NB4 (cell line): ENCODE measurements at places on chromosomes 7 and 10.
A peak's percentile ranks its signal among the peaks of the same experiment; 100 is the strongest.

DNA sequence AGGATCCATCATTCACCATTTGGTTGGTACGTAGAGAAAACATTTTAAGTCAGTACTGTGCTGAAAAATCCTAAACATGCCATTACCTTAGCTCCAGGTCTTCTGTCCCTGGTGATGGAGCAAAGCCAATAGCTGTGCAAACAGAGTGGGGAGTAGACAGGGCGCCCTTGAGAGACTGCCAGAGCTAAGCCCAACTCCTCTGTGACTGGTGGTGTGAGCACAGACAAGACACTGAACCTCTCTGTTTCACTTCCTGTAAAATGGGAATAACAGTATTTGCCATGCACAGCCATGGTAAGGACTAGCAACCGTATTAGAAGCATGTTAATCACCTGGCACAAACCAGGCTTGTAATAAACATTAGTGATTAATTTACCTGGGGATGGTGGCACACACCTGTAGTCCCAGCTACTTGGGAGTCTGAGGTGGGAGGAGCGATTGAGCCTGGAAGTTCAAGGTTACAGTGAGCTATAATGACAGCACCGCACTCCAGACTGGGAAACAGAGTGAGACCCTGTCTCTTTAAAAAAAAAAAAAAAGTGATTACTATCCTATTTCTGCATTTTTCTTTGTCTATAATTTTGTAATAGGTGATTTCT, 28.7 kb downstream of the LYZL1 start:
- DNase-seq: no peak

DNA sequence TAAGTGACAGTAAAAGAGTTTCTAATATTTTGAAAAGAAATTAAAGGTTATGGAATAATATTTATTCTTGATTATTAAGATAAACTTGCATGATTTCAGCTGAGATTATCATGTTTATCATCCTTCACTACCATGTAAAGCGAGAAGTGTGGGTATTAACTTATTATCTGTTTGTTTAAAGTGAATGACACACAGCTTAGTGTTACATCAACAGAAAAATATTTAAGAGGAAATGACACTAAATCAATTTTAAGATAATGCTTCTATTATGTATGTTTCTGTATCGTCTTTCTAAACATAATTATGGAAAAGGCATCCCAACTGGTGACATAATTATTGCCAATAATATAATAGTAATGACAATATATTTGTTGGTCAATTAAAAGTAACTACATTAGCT, 213.1 kb downstream of the PCDH15 start:
- DNase-seq: no peak

DNA sequence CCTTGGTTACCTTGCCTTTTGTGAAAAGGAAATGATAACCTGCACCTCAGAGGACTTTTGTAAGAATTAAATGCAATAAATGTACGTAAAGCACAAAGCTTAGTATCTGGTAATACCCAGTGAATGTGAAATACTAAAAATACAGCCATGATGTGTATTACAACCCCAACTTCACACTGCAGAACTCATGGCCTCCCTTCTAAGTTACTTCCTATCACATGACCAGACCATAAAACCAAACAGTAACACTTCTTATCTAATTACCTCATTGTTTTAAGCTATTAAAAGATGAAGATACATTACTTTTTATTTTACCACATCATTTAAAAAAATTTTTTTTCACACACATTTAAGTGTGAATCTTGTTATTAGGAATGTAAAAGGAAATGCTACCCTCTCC, 29.0 kb downstream of the VPS41 start:
- DNase-seq: no peak

DNA sequence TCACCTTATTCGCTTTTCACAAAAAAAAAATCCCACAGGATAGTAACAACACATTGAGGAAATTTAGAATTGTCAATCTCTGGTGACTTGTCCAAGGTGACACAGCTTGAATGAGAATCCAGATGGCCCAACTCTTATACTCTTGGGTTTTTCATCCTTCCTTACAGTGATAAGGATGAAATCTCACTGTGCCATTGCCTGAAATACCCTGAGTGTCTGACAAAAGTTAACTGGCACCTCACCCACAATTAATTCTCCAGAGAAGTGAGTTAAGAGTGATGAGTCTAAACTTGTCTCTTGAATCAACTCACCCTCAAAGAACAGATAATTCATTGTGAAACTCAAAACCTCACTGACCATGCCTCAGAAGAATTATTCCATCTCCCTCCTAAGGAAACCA, 18.9 kb downstream of the CHRM2 start:
- DNase-seq: no peak

DNA sequence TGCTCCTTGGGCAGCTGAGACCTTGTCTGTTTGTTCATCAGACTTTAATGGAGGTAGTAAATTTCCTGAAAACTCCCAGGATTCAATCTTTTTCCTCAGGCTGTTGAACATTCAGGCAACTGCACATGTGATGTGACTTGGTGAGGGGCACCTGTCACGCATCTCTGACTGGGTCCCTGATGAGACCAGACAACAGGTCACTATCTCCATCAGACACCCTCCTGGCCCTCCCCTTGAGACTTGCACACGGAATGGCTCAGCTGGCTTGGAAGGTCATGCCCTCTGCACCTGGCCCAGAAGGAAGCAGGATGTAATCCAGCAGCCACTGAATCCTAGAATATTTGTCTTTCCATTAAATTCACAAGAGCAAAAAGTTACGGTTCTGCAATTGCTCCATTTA, 15.9 kb downstream of the AQP1 start:
- no peak for DNase-seq

- DNase-seq: peak; percentile 18
Measured at GRCh38 chr7:40758590-40758989, 623.8 kb downstream of the SUGCT start.

GRCh38 chr10:11683529-11684320, 58.5 kb upstream of the ECHDC3 start:
- no peak for DNase-seq

- DNase-seq: no peak
Measured at GRCh38 chr10:77520995-77521394, 116.6 kb downstream of the KCNMA1 start.

DNA sequence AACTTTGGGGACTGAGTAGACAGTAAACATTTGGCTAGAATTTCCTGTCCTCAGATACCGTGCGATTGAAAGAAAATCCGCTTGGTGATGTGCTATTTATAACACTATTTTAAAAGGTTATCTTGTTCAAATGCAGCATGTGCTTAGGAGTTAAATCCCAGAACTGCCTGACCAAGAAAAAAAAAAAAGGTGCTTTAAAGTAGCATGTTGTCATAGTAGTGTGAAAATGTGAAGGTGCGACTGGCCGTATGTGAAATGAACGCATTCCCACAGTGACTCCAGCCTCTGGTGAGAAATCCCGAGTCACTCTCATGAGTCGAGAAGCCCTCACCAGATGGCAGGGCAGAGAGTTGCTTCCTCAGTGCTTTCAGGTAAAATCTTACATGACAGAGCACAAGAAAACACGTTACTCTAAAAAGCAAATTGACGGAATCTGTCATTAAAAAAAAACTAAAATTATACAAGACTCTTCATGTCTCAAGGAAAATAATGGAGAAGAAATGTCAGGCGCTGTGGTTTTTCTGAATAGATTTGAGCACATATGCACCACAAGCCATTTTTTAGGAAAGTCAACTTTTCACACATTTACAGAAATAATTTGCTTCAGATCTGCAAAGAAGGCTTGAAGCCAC, 18.4 kb upstream of the KLF6 start:
- peak; percentile 49 for DNase-seq

DNA sequence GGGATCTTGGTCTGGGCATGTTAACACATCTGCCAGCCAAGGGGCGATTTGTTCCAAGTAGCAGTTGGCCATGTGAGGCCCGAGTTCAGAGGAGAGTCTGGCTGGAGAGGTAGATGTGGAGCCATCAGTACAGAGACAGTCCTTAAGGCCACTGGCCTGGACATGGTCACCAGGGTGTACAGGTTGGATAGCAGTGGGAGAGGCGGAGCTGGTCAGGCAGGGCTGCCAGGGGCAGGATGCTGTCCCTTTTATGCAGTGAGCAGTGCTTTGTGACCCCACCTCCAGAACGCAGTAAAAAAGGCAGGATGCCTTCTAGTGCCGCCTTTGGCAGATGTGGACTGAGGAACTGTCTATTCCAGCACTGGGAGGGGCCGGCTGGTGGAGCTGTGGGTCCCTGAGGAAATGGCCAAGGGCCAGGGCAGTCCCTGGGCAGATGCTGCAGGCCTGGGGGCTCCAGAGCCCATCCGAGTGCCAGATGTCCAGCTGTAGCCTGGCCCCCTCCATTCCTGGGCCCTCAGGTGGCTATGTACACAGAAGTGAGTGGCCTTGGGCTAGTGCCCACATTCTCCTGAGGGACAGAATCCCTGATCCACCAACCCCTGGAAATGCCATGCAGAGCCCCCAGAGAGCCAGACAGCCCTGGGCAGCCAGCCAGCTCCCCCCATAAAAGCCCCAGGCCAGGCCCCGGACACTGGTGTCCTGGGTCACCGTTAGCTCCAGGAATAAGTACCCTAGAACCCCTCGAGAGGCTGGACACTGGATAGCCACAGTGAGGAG, 17.2 kb upstream of the MYL7 start:
- no peak for DNase-seq

DNA sequence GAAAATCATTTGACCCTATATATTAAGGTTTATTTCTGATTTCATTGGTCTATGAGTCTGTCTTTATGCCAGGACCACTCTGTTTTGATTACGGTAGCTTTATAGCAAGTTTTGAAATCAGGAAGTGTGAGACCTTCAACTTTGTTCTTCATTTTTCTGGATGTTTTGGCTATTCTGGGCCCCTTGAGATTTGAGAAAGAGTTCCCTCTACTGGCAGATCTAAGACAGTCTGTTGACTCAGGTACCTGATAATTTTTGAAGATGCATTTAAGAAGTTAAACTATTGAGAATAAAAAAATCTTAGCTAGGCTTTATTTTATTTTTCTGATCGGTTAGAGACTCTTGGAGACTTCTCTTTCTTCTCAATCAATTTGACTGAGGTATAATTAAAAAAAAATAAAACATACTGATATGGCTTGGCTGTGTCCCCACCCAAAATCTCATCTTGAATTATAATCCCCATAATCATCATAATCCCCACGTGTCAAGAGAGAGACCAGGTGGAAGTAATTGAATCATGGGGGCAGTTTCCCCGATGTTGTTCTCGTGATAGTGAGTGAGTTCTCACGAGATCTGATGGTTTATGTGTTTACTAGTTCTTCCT, 209.2 kb downstream of the SNX10 start:
- DNase-seq: peak; percentile 83

DNA sequence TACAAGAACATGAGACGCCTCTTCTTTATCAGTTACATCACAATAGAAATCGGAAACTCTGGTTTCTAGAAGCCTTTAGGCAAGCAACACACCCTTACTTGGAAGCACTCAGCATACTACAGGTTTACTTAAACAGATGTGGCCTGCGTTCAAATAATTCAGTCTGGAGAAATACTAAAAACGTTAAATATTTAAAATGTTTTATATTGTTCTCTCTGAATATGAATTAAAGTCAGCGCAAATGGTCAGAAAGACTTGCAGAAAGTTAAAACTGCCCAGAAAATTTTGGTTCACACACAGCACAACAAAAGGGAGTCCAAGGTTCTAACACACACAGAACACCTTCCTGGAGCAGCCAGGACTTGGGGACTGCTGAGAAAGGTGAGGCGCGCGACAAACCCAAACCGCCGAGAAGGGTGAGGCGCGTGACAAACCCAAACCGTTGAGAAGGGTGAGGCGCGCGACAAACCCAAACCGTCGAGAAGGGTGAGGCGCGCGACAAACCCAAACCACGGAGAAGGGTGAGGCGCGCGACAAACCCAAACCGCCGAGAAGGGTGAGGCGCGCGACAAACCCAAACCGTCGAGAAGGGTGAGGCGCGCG, 25.8 kb downstream of the ESYT2 start:
- DNase-seq: no peak

- no peak for DNase-seq
Measured at GRCh38 chr10:47044741-47045140, 133.5 kb downstream of the PTPN20 start.

GRCh38 chr10:10813656-10814055, 204.0 kb upstream of the CELF2 start:
- DNase-seq: no peak

GRCh38 chr10:76311752-76312636, 880.6 kb downstream of the LRMDA start:
- peak; percentile 62 for DNase-seq

DNA sequence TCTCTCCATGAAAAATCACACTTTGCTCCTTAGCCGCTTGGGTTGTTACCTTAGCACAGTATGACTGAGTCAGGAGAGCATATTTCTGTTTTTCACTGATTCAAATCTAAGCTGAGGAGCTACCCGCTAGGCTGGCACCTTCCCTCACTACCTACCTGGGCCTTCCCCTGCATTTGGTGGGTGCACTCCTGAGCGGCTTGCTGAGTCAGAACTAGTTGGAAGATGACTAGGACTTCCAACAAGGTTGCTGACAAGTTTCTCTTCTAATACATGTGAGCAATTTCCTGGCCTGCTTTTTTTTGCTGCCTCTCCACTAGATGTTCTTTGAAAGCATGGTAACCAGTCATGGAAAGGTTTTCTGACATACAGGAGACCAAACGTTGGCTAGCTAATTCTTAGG, 43.8 kb upstream of the SEC61G start:
- no peak for DNase-seq

DNA sequence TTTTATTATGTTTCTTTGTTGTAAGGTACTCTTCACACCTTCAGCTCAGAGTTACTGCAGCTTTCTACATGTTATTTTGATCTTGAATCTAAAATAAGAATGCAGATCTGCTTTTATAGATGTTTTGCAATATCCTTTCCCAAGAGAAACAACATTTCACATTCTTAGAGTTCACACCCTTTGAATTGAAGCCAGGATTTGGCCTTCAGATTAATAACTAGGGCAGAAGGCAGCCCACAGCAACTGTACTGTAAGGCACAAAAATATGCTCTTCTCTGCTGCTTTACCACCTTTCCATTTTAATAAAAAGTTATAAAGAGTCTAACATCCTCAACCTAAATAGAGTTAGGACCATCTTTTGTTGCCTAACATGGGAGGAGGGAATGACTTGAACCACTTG, 224.7 kb downstream of the LHFPL3 start:
- DNase-seq: no peak

DNA sequence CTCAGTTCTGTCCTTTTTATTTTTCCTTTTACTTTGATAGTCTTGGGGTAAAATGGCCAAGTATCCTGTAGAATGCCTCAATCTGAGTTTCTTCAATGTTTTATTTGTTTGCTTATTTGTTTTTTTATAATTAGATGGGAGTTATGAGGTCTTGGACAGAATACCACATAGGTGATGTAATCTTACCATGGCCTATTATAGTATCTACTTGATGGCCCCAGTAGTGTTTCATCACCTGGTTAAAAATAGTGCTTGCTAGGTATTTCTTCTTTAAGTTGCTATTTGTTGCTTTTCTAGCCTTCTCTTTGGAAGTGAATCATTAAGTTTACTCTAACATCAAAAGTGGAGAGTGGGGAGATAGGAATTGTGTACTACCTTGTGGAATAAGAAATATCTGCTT, 1020.0 kb upstream of the KCND2 start:
- no peak for DNase-seq

DNA sequence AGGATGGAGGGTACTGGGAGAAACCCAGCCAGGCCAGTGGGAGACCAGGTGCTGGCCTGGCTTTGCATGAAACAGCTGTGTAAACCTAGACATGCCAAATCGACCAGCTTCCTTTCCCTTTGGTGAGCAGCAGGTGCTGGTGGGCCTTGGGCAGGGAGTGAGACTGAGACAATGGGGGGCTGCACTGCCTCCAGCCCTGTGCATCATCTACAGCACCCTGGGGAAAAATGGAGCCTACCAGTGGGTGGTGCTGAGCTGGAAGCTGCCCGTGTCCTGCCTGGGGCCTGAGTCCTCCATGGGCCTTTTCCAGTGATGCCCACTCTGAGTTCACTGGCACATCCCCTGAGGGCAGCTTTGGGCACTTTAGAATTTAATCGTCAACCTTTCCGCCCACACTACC, 19.2 kb upstream of the DDC start:
- no peak for DNase-seq

GRCh38 chr10:51311228-51311627, 236.9 kb downstream of the PRKG1 start:
- DNase-seq: no peak
